ENCODE measurements at places on chromosomes 2 and 18. TPM values are rescaled to one million over a fixed set of nuclear protein-coding genes. Genes with fewer than 3 reads are reported as not detected.

DNA sequence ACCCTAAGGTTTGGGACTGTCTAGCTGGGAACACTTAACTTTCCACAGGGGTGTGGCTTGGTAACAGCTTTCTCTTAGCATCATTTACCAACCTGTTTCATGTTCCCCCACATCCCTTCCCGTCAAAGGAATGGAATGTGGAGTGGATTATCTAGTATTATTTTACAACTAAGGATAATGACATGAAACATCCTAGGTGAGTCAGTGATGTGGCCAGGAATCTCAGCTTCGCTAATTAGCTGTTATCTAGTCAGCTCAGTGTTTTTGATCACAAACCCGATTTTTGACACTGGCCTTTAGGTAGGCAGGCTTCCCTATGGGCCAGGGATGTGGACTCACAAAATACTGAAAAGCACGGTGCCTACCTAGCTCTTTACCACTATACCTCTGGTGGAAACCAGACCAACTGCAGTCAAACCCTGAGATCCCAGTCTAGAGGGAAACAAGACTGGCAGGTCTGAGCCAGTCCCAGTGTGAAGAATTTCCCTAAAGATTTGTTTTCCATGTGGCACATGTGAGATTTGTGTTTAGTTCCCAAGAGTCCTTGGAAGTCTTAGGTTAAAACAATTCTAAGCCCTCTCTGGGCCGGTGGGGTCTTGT is 2.8 kb upstream of the NRP2 start:
- peak; percentile 60 for DNase-seq

DNA sequence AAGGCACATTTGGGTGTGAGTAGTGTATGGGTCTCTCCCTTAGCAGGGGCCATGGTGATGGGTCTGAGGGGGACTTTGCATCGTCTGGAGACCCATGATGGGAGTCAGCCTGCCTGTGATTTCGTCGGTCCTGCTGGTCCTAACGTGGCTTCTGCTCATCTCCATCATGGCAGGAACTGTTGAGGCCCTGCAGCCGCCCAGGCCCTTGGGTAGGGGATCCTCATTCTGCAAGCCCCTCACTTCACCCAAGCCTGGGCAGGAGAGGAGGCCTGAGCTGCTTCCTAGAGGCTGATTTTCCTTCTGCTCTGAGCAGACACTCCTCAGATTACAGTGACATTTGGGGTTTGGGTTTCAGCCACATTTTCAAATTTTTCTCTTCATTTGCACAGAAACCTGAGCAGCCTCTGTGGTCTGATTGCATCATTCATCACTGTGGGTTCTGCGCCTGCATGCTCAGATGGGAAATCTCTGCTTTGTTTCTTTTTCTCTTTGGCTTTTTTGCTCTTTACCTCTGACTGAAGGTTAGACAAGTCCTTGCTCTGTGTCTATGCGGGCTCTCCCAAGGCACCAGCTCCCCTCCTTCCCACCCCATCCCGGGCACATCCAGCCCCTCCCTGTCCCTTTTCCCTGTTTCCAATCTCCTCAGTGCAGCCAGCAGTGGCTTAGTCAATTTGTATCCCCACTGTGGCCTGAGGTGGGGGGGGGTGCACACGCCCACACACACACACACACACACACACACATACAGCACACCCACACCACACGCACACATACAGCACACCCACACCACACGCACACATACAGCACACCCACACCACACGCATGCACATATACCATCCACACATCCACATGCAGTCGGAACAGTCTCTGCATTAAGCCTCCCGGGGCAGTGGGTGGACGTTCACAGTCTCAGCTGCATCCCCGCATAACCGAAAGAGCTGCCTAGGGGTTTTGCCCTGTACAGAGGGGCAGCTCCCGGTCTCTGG is 305.4 kb upstream of the HS6ST1 start:
- DNase-seq, result no peak

- no peak for DNase-seq
Measured at GRCh38 chr2:179050755-179051154, 818 bp upstream of the CCDC141 start.

DNA sequence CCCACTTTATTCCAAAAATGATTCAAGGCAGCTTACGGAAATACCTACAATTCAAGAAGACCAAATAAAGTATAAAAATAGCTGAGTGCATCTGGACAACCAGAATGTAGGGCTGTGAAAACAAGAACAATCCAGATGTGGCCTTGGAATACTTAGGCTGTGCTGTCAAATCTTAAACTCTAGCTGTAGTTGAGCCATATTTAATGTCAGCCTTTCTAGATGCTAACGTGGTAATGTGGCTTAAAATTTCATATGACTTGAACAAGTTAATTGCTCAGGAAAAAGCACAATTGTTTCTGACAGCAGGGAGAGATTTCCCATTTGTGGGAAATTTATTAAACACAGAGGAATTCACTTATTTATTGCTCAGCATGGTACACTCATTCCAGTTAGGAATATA is 14.6 kb upstream of the NAPG start:
- no peak for DNase-seq

The TMEM17 gene
- 2.6 TPM for total RNA-seq

The GAL3ST2 gene
- total RNA-seq, result 6.8 TPM

The NT5C1B gene
- total RNA-seq, result not detected

The GAD1 gene
- 18.5 TPM for total RNA-seq
